Stimulated activated CD4-positive, alpha-beta T cell treated with anti-CD3 and anti-CD28 coated beads, Interleukin-1b, Interleukin-23, amount 100 ng/mL, for 4 hours (primary cell): ENCODE measurements at places on chromosomes 2 and 18.

DNA sequence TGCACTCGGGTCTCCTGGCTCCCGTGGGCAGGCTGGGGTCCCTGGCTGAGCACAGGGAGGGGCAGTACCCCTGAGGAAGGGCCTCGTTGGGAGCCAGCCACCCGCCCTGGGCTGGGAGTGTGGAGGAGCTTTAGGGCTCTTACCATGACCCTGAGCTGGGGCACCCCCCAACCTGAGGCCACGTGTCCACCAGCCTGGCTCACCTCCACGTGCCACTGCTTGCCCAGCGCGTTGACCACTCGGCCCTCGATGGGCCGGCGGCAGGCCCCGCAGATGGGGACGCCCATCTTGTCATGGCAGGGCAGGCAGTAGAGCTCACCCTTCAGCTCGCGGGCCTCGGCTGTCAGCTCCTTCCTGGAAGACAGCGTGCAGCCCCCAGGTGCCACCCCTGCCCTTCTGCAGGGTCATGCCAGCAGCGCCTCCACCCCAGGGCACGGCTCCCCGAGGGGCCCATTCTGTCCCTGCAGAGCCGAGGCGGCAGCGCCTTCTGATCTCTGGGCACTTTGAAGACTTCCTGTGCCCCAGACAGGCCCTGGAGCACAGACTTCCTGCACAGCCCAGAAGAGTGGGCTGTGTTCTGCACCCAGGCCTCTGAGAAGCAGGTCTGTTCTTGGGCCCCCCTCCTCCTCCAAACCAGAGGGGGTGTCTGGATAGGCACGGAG lies 4.0 kb upstream of the GPR17 start:
- peak; percentile 30 for DNase-seq

DNA sequence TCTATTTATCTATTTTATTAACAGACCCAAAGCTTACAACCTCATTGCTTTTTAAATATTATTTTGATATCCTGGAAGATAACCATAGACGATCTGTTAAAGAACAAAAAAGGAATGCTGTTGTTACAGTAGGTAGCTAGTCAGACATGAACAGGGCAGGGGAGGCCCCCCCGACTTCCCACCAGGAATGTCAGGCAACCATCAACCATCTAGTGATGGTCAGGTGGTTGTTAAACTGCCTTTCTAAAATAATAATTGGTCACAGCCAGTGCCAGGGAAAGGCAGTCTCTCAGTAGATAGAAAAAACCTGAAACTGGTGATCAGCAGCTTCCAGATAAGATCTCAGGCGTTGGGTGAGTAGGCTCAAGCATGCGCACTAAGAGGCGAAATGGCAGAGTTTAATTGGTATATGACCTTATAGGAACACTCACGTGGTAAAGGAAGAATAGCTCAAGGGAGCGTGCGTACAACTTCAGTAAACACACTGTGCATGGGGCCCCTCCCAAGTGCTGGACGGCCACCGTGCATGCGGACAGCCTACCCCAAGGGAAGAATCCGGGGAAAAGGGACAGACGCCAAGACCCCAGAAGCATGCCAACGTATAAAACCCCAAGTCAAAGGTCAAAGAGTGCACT lies 32.5 kb upstream of the CCL20 start:
- DNase-seq: no peak

- no peak for DNase-seq
Observed at GRCh38 chr2:23595021-23595420, 210.0 kb downstream of the KLHL29 start.

- no peak for DNase-seq
Observed at GRCh38 chr2:209351636-209352035, 72.2 kb upstream of the MAP2 start.

DNA sequence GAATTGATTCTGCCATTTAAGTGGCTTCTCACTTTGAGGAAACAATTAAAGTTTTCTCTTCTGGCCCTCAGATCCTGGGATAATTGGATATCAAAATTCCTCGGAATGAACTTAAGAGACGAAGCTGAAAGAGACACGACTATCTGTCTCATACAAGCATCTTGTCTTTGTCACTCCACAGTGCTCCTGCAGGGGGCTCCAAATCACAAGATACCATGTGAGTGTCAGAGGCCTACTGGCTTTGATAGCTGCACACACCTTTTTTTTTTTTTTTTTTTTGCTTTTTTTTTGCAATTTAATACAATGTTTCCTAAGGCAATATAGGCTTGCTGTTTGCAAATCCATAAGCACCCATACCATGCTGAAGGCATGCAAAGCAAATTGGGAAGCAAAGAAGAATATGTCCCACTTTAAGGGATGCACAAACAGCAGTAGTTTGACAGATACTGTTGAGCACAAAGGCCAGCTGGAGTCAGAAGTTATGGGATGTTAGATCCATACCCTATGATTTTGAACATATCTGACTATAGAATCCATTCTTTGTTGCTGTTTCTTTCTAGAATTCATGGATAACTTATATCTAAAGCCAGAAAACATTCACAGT lies 109.0 kb upstream of the CBLN2 start:
- DNase-seq: no peak

DNA sequence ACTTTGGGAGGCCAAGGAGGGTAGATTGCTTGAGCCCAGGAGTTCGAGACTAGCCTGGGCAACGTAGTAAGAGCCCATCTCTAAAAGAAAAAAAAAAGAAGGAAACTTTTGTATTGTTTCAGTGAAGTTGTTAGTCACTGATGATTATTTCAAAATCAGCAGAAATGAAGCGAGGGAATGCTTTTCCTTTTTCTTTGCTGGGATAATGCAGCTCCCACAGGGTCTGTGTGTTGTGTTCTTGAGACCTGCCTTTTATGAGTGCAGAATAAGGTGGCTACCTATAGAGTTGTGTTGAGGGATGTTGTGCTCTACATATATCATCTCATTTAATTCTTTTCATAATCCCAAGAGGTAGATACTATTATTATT lies 11.7 kb downstream of the TM4SF20 start:
- no peak for DNase-seq

- no peak for DNase-seq
Observed at GRCh38 chr18:76662626-76663025, 159.7 kb upstream of the ZNF236 start.

- DNase-seq: no peak
Observed at GRCh38 chr2:146651361-146651760, 1193.5 kb upstream of the ACVR2A start.

DNA sequence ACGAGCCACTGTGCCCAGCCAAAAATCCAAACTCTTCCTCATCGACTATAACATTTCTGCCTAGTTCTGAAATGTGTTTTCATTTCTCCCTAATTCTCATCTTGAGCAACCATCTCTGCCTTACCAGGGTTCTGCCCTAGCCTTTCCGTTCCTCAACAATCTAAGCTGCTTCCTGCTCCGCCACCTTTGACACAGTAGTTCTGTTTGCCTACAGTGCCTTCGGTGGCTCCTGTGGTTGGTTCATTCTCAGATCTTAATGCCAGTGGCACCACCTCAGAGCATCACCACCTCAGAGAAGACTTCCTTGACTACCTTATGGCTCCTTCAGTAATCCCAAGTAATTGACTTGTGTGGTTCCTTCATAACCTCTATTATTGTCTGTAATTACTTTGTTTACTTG lies 3.8 kb downstream of the SOCS6 start:
- no peak for DNase-seq

- DNase-seq: no peak
Observed at GRCh38 chr2:168934826-168935225, 33.7 kb downstream of the G6PC2 start.

DNA sequence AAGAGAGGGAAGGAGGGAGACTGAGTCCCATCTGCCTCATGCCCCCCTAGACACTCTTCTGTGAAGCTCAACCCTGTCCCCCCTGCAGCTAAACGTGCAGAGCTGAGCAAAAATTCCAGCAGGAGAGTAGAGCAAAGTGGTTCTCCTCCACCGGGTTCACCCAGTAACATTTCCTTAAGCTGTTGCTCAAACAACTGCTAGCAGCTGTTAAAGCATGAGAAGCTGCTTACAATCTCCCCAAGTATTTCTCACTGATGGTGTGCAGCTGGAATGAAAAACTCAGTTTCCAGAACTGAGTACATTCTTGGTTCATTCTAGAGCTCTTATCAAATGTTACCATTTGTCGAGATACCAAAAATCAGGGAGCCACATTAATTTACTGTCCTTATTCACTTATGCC lies 92.3 kb downstream of the STK39 start:
- DNase-seq: no peak

- DNase-seq: no peak
Observed at GRCh38 chr2:219512524-219513216, 1.6 kb upstream of the ASIC4 start.

DNA sequence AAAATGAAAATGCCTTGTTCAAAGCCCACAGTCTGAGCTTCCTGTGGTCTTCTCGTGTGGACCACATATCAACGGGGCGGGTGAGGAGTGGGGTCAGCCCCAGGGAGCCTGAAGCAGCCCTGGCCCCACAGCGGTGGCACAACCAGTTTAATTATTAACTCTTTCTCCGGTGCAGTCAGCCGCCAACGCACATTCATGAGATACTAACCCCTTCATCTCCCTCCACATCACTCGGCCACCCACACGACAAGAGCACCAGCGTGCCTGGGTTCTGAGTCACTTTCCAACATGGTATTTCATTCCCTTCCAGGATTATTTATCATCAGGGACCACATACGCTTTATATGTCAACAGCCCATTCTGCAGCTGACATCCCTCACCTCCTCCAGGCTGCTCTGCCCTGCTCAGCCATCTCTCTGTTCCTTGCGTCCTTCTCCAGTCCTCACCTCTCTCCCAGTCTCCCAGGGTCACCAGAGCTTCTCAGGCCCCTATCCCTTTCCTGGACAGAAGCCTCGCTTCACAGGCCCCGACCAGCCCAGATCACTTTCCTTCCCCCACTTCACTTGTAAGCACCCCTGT lies 48.0 kb upstream of the ID2 start:
- DNase-seq: no peak

GRCh38 chr2:160392201-160392600 lies 101.4 kb downstream of the RBMS1 start:
- DNase-seq: no peak

DNA sequence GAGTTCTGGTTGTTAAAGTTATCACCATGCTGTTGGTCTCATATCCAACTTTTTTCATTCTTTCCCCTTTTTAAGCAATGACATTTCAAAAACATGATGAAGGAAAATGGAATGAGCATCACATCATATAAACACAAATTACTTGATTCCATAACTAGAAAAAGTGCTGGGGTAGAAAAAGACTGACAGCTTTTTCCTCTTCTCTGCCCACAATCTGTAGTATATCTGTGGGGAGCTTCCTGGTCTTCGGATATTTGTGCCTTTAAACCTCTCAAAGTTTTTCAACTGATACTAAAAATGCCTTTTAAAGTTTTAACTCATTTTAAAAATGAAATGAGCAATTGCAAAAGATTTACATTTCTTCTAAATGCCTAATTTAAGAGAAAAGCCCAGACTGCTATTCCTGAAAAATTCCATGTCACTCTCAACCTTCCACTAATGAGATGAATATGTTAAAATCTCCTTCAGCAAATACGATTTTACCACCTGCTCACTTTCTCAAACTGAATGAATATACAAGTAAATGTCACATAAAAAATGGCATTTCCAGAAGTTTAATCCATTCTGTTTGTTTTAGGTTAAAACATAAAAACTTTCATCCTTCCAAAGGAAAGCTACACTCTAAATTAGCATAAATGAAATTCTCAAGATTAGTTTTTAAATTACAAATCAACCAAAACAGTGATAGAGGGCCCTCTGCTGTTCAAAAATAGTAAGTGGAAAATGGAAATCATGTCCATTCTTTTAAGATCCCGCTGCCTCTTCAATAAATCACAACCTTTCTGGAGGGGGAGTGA lies 2.1 kb downstream of the DNAH7 start:
- no peak for DNase-seq

DNA sequence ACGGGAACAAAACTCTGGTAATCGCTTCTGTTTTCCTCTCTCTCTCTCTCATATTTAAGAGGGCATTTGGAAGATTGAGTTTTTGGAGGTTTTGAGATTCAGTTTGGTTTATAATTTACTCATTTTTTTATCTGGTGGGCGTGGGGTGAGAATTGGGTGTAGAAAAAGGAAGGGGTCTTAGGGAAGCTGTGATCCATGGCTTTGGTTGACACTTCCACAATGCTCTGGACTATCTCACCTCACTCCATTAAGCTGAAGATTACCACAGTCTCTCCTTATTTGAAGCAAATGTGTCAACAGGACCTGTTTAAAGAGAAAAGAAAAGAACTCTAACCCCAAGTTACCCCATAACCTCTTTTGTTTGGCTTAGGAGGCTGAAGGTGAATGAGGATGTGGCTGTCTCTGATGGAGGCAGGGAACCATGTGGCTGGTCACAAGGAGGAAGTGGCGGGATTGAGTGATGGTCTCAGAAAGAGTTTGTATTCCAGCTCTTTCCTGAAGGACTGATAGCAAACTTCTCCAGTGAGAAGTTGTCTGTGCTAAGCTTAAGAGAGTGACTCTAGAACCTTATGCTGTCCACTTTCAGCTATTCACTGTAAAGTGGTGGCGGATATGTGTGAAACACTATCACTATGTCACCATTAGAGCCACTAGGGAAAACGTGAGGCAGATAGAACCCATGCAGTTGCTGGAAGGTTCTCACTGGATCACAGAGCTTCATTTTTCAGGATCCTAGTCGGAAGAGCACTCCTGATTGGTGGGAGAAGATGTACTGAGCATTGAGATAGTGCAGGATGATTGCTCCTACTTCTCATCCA lies 934 bp downstream of the ZNF804A start:
- DNase-seq: no peak

GRCh38 chr2:65204461-65205210 lies 23.0 kb upstream of the ACTR2 start:
- DNase-seq: no peak

GRCh38 chr2:119142824-119143223 lies 15.7 kb downstream of the C1QL2 start:
- DNase-seq: no peak

GRCh38 chr2:145875016-145875415 lies 1355.1 kb upstream of the ZEB2 start:
- DNase-seq: no peak

GRCh38 chr2:122704109-122704563 lies 948.7 kb downstream of the TSN start:
- DNase-seq: no peak

DNA sequence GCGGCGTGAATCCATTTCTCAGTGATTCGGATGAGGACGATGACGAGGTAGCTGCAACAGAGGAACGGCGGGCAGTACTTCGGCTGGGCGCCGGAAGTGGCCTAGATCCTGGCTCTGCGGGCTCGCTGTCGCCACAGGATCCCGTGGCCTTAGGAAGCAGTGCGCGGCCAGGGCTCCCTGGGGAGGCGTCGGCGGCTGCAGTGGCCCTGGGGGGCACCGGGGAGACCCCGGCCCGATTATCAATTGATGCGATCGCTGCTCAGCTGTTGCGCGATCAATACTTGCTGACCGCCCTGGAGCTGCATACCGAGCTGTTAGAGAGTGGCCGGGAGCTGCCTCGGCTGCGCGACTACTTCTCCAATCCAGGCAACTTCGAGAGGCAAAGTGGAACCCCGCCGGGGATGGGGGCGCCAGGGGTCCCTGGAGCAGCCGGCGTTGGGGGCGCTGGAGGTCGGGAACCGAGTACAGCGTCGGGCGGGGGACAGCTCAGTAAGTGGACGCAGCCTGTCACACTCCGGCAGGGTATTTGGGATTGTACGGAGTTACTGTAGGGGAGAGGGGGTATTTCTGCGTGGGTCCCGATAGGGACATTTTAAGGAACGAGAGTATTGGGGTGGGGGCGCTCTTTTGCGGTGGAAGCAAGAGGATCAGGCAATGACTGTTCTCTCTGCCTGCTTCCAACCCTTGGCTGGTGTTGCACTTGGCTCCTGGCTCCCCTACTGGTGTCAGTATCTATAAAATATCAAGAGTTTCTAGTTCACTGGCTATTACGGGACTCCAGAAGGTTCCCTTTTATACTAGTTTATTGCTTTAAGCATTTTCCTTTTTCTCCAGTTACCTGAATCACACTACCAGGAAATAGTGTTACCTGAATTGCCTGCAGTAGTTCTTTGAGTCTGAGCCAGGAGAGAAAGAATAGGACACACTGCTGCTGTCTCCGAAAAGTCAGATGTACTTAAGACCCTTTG lies 772 bp downstream of the RELCH start:
- DNase-seq: no peak
